ENCODE measurements at places on chromosomes 6 and 20. TPM values are rescaled to one million over a fixed set of nuclear protein-coding genes. Genes with fewer than 3 reads are reported as not detected.

ARFGEF3 gene
- total RNA-seq, result 5.6 TPM

GRCh38 chr20:14859627-14860026 lies 522.2 kb upstream of the FLRT3 start:
- no peak for DNase-seq

MUC22 gene
- not detected for total RNA-seq

PRICKLE4 gene
- total RNA-seq, result 2.8 TPM

PRDM13 gene
- total RNA-seq, result 0.44 TPM
